ENCODE measurements at places on chromosomes 12 and 14.

GRCh38 chr14:77590845-77591485 is 25.5 kb downstream of the SPTLC2 start:
- DNase-seq, result no peak

DNA sequence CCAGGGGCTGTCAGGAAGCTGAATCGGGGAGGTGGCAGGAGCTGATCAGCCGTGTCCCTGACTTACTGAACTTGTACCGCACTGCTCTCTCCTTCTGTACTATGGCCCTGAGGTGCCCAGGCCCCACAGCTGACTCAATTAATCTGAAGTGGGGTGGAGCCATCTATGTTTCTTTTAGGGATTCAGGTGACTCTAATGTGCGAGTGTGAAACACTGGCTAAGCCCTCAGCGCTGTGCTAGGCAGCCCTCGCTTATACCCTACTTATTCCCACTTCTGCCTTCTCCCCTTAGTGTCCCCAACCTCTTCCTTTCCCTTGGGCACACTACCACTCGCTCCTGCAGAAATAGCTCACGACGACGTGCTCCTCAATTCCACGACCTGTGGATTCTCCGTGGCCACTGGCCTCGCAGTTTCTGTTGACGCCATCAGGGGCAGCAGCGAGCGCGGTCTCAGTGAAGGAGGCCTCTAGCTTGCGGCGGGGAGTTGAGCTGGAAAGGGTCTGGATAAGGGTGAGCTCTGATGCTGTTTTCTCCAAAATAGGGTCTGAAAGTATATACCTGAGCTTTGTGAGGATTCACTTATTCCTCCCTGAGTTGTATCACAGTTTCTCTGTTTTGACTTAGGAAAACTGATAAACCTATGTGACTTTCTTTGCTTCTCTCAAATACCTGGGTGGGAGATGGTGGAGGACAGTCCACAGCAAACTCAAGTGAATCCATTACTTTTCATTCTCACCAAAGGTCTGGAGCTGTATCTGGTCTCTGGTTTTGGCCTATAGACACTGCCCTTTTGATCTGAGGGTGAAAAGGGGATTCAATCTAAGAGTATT is 167.6 kb downstream of the SLC41A2 start:
- DNase-seq, result peak; percentile 37

GRCh38 chr14:21528381-21529348 is 2.5 kb upstream of the SALL2 start:
- no peak for DNase-seq

GRCh38 chr12:60231303-60231702 is 635.5 kb downstream of the SLC16A7 start:
- DNase-seq, result no peak

GRCh38 chr12:88658009-88658408 is 77.7 kb upstream of the KITLG start:
- no peak for DNase-seq

DNA sequence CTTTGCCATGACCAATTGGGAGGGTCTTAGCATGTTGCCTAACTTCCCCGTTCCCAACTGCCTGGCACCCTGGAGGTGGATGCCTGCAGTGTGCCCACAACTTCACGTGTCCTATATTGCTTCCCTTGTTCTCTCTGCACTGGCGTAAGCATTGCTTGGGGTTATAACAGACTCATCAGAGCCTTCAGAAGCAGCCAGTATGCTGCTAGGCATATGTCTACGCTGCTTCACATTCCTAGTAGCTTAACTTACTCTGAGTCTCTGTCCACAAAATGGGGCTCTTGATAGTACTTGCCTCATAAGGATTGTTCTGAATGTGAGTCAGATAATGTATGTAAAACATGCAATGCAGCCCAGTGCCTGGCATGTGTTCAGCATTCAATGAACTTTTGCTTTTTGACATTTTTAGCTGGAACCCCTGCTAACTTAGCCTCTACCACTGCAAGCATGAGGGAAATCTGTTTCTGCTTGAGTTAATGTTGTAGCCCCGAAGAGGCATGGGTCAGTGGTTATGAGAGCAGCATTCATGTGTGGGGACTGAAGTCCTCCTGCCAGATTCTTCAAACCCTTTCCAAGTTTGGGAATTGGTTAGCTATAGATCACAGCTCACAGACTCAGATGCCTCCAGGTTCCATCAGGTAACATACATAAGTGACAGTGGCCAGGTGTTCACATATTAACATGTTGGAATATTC is 2.8 kb downstream of the SLC5A8 start:
- DNase-seq, result no peak

DNA sequence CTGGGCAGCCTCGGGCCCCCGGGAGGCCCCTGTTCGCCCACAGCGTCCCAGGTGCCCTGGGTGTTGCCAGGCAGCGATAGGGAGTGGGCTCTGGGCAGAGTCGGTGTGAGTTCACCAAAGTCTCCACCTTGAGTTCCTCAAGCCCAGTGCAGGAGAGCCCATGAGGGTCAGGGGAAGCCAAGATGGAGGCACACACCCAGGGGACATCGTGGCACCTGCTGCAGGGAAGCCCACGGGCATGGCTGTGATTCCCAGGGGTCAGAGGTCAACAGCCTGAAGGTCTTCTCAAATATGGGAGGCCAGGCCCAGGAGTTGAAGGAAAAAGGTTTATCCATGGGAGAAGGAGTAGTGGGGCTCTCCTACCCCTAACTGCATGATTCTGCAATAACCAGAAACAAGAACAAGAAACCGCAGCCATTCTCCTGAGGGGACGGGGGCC is 148.8 kb downstream of the ADGRD1 start:
- no peak for DNase-seq

- DNase-seq, result no peak
These were observed 2.3 kb upstream of the OTX2 start for GRCh38 chr14:56812364-56813141.

DNA sequence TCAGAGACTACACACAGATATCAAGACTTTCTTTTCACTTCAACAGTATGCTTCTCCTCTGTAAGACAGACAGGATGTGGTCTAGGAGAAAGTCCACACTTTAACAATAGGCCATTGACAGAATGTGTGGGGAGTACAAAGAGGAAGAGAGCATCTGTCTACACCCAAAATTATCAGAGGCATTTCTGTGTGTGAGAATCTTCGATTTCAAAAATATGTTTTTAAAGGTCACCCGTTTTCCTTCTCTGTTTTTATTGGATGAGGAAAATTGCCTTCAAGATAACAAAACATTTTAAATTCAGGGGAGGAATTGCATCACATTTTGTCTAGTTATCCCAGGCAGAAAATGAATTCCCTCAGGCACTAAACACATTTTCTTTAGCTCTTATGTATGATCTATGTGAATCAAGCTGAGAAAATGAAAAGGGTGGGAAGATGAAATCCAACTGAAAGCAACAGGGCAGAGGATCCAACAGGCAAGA is 16.4 kb downstream of the NAV3 start:
- DNase-seq, result no peak

GRCh38 chr14:35254736-35255135 is 37.4 kb upstream of the PSMA6 start:
- DNase-seq, result no peak

All from transverse colon (tissue), 4 donors.